Activated CD8-positive, alpha-beta T cell treated with anti-CD3 and anti-CD28 coated beads, Interleukin-2, amount 10 ng/mL, durations not matched to agents 7 days and 5 days (primary cell): ENCODE measurements at places on chromosomes 12 and 14.

DNA sequence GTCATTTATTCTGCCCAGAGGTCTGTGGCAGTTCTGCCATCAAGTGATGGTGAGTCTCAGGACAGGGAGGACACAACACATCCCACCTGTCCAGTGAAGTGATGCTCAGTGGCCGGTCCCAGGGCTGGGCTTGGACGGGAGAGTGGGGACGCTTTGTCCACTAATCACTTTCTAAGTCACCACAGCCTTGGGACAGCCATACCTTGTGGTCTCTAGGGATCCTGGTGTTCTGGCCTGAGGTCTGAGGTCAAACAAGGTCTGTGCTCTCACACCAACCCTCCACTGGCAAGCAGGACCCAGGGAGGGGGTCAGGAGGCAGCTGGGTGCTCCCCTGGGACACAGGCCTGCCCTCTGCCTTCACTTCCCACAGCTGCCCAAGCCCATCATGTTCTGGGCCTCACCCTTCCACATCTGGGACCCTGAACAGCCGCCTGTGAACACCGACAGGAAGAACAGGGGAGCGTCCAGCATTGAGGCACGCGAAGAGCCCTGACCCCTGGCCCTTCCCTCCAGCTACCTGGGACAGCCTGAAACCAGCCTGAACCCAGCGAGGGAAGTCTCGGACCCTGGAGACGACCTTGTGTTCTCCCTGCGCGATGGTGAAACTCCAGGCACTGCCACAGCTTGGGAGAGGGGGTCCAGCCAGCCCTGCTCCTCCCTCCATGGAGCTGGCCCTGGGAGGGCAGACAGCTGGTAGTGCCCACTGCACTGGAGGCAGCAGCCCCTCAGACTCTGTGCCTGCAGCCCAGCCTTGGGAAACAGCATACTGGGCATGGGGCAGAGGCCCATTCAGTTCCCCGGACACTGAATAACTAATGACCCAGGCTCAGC lies 19.7 kb upstream of the GPR132 start:
- no peak for DNase-seq
- no peak overlapping the region for H3K27ac ChIP-seq
- H3K36me3 ChIP-seq: no peaks in the 10 kb centered on the region
- peaks cover 26% of the 10 kb centered on the region for H3K4me1 ChIP-seq
- peaks cover 28% of the 10 kb centered on the region for H3K27me3 ChIP-seq

- DNase-seq: no peak
- H3K27ac ChIP-seq: no peak overlapping the region
- peaks cover 8% of the 10 kb centered on the region for H3K4me1 ChIP-seq
- H3K27me3 ChIP-seq: peaks cover 9% of the 10 kb centered on the region
Observed at GRCh38 chr14:74509587-74510222, 16.1 kb downstream of the ISCA2 start.

- no peak overlapping the region for H3K27ac ChIP-seq
- H3K36me3 ChIP-seq: peaks cover 20% of the 10 kb centered on the region
- DNase-seq: no peak
Observed at GRCh38 chr14:63677891-63678379, 36.3 kb upstream of the WDR89 start.

DNA sequence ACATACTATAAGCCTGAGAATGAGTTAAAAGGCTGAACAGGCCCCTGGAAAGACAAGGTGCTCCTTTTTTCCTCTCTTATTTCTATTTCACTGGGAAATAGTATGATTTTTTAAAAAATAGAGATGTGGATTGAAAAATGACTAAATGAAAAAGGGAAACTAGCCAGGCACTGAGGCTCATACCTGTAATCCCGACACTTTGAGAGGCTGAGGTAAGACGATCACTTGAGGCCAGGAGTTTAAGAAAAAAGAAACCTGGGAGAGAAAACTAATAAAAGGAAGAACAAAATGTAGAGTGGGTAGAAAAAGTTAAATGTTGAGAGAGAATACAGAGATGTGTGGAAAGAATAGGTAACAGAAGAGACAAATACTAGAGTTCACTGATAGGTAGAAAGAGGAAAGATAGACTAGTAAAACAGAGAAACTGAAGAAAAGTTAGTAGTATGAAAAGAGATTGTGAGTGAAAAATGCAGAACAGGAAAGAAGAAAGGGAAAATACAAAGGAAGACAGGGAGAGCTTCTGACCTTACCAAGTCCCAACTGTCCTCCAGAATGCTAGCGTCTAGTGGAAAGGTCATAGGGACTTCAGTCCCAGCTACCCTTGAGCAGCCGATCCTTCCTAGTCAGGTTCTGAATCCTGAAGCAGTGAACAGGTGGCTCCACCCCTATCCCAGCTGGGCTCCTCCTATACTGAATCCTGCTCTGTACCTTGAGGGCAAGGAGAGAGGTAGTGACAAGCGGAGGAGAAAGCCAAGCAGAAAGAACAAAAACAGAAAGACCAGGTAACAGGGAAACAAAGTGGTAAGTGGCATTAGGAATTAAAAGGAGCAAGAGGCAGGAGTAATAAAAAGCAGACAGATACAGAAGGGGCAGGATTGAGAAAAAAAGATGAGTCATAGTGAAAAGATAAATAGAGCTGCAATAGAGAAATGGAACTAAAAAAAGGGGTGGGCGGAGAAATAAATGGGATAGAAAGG lies 7.3 kb downstream of the TMEM116 start:
- H3K36me3 ChIP-seq: peaks cover 26% of the 10 kb centered on the region
- H3K4me3 ChIP-seq: no peak overlapping the region
- DNase-seq: no peak
- no peaks in the 10 kb centered on the region for H3K27me3 ChIP-seq
